ENCODE measurements at places on chromosomes 7 and 10. TPM values are rescaled to one million over a fixed set of nuclear protein-coding genes. Genes with fewer than 3 reads are reported as not detected.

DNA sequence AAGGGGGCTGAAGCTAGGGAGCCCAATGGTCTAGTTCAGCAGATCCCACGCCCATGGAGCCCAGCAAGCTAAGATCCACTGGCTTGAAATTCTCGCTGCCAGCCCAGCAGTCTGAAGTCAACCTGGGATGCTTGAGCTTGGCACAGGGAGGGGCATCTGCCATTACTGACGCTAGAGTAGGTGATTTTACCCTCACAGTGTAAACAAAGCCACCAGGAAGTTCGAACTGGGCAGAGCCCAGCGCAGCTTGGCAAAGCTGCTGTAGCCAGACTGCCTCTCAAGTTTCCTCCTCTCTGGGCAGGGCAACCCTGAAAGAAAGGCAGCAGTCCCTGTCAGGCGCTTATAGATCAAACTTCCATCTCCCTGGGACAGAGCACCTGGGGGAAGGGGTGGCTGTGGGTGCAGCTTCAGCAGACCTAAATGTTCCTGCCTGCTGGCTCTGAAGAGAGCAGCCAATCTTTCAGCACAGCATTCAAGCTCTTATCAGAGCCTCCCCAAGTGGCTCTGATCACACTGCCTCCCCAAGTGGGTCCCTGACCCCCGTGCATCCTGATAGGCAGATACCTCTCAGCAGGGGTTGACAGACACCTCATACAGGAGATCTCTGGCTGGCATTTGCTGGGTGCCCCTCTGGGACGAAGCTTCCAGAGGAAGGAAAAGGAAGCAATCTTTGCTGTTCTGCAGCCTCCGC lies 167.8 kb downstream of the CCDC71L start:
- DNase-seq, result no peak

DNA sequence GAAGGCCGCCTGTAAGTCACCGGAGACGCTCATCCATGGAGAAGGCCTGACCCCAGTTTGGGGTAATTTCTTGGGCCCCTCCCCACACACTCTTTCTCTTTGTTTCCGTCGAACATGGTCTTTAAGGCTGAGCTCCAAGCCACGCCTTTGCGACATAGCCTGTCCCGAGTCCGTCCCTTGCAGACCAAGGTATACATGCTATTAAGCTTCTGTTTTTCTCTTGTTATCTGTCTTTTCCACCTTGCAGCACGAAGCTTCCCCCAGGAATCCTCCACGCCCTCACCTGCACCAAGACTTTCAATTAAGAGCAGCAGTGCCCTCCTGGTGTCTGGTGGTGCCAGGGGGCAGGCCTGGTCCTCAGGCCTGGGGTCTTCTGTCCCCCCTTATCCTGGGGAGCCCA lies 4.2 kb upstream of the FAM20C start:
- DNase-seq, result no peak

The HEPACAM2 gene
- not detected for total RNA-seq

DNA sequence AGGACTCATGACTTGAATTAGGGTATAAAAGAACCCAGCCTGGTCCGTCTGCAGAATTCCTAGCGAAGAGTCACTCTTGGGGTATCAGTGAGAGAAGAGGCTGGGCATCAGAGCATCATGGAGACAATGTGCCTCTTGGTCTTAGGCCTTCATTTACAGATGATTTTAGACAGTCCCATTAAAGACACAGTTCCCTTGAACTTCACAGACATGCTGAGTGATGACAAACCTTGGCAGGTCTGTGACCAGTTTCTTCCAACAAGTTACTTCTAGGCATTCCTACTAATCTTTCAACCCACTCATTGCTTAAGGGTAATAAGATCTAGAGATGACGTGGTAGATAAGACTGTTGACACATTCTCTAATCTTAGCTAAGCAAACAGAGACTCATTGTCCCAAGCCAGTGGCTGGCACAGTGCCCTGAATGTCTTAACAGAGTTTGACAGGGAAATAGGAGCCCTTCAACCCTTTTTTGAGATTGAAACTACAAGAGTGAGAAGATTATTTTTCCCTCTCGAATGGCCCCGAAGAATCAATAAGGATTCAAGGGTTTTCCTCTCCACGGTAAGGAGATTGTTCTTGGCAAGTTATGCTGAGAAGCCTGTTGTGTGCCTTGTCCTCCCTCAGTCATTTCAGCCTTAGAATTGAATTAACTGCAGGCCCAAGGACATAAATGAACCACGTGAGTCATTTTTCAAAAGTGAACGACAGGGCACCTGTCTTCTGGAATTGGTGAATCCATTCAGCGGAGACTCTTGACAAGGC lies 281.1 kb downstream of the CCDC3 start:
- DNase-seq, result peak; percentile 85

DNA sequence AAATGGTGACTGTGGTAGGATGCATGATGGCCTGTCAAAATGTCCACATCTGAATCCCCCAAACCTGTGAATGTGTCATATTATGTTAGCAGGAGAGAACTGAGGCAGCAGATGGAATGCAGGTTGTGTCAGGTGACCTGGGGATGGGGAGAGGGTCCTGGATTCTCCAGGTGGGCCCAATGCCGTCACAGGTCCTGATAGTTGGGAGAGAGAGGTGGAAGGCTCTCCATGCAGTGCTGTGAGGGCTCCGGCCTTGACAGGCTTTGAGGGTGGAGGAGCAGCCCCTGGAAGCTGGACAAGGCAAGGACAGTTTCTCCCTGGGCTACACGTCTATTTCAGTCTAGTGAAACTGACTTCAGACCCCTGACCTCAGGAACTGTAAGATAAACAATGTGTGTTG lies 330.9 kb upstream of the ZNF32 start:
- no peak for DNase-seq

The STEAP1 gene
- 21.6 TPM for total RNA-seq

GRCh38 chr10:51260376-51260775 lies 186.1 kb downstream of the PRKG1 start:
- DNase-seq, result no peak

The R3HCC1L gene
- total RNA-seq, result 10.6 TPM

- no peak for DNase-seq
These were observed 438.6 kb upstream of the MGMT start for GRCh38 chr10:129028451-129028850.

DNA sequence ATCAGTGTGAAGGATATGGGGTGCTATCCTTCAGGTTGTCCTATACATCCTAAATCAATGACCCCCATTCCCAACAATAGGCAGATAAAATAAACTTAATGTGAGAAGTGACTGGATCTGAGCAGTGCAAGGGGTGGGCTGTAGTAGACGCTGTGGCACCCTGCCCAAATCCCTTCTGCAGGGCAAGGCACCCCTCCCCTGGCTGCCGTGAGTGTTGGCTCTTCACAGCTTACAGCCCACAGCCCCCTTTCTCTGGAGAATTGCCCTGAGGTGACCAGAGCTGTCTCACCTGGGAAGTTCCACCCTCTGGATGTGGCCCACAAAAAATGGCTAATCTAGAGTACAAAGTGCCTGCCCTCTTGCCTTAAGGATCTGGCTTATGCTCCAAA lies 25.8 kb upstream of the PPIF start:
- no peak for DNase-seq

DNA sequence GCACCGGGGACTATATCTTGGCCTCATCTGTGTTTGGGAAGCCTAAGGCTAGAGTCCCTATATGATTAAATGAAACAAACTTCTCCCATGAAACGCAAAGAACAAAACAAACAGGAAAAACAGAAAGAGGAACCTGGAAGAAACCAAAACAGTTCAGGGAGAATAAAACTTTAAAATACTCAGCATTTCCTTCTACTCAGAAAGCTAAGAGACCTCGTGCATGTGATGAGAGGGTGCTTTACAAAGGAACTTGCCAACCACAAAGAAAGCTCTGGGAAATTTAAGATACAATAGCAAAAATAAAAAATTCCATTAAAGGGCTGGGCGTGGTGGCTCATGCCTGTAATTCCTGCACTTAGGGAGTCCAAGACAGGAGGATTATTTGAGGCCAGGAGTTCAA lies 6.9 kb downstream of the PILRA start:
- DNase-seq, result no peak

All from fibroblast of villous mesenchyme (primary cell).